ENCODE measurements at places on chromosomes 4 and X. TPM values are rescaled to one million over a fixed set of nuclear protein-coding genes. Genes with fewer than 3 reads are reported as not detected.
A peak's percentile ranks its signal among the peaks of the same experiment; 100 is the strongest.

The S100G gene
- total RNA-seq: not detected

The TRIM75 gene
- total RNA-seq: not detected

The ANXA3 gene
- total RNA-seq: 3.4 TPM

The TCP11X1 gene
- not detected for total RNA-seq

The CSAG1 gene
- total RNA-seq: not detected

The MAGEA8 gene
- total RNA-seq: not detected

The IQCM gene
- not detected for total RNA-seq

The CBR4 gene
- total RNA-seq: 41.5 TPM

The TAF7L gene
- not detected for total RNA-seq

The SMPX gene
- total RNA-seq: not detected

The GPR78 gene
- not detected for total RNA-seq

- DNase-seq: no peak
Observed at GRCh38 chrX:52983321-52984000, 25.1 kb upstream of the FAM156A start.

DNA sequence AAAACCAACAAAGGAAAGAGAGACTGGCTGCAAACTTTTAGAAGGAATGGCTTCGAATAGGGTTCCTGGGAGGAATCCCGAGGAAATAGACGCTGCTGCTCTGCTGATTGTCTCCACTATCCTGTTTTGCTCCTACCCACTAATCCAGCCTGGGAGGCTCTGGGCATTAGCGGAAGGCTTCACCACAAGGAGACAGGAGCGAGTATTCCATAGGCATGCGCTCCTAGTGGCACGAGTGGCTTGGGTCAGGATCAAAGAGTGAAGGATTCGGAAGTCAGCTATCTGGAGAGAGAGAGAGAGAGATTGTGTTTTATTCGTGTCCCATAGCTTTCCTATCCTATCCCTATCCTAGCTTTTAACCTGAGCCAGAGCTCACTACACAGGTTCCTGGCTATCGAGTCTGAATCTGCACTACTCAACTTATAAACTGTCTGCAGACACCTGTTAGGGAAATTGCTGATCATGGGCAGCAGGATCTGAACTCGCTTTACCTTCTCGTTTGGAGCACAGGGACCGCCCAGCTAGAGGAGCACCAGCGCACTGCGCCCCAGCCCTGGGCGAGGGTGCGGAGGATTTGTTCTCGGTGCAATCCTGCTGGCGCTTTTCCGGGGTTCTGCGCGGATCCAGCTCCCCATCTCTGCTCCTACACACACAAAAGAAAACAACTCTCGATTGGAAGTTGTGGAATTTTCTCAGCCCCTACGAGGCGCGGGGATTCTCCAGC lies 740 bp upstream of the NPY2R start:
- DNase-seq: no peak

GRCh38 chrX:70033348-70034051 lies 16.2 kb downstream of the AWAT2 start:
- DNase-seq: no peak

- no peak for DNase-seq
Observed at GRCh38 chrX:134997646-134998045, 6.9 kb downstream of the SMIM10 start.

GRCh38 chr4:151745481-151746231 lies 15.2 kb downstream of the GATB start:
- no peak for DNase-seq

DNA sequence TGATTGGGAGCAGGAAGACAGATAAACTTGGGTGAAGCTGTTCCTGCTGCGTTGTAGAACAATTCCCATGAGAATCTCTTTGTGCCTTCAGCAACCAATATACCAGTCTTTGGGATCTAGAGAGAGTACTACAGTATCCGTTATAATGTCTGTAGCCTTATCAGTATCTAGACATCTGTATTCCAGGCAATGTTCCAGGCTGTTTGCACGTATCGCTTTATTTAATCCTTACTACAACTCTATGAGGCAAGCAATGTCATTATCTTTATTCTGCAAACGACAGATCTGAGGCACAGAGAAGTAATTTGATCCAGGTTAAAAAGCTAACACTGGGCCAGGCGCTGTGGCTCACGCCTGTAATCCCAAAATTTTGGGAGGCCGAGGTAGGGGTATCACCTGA lies 251.6 kb downstream of the ARHGAP24 start:
- DNase-seq: no peak

- no peak for DNase-seq
Observed at GRCh38 chrX:131359611-131360010, 70.5 kb upstream of the IGSF1 start.

DNA sequence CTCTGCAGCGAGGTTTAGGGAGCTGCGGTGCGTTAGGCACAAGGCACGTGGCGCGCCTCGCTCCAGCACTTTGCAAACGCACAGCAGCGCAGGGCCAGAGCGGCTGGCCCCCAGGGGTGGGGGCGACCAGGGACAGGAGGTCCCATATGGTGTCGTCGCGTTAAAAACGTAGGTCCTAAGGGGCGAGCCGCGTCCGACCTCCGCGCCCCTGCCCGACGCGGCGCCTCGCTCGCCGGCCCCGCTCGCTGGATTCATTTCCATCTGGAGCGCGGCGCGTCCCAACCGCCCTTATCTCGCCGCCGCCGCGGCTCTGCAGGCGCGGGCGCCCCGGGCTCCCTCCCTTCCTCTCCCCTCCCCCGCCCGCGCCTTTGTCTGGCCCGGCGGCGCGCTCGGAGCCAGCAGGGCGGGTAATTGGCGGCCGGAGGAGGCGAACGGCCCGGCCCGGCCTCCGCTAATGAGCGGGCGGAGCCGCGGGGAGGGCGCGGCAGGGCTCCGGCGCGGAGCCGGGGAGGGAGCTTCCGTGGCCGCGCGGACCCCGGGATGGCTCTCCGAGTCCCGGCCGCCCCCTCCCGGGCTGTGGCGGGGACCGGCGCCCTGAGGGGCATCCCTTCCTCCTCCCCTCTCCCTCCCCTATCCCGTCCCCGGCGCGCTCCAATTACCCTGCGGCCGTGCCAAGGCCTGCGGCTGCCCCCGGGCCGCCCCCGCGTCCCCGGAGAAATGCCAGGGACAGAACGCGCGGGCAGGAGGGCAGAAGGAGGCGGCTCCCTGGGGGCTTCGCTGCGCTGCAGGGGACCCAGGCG lies 409.0 kb downstream of the BCOR start:
- peak; percentile 64 for DNase-seq

- DNase-seq: no peak
Observed at GRCh38 chr4:153023692-153024394, 87.7 kb downstream of the FHDC1 start.

GRCh38 chr4:24831637-24832036 lies 36.3 kb downstream of the SOD3 start:
- DNase-seq: no peak

DNA sequence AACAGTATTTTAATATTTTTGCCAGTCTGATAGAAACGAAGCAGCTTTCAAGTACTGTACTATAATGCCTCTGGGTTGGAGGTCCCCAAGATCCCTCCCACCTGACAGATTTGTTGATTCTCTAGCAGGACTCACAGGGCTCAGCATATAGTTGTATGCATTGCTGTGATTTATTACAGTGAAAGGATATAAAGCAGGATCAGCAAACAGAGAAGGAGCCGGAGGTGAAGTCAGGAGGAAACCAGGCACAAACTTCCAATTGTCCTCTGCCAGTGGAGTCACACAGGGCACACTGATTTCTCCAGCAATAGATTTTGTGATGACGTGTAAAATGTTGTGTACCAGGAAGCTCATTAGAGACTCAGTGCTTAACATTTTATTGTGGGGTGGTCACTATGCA lies 19.0 kb downstream of the USP53 start:
- no peak for DNase-seq

DNA sequence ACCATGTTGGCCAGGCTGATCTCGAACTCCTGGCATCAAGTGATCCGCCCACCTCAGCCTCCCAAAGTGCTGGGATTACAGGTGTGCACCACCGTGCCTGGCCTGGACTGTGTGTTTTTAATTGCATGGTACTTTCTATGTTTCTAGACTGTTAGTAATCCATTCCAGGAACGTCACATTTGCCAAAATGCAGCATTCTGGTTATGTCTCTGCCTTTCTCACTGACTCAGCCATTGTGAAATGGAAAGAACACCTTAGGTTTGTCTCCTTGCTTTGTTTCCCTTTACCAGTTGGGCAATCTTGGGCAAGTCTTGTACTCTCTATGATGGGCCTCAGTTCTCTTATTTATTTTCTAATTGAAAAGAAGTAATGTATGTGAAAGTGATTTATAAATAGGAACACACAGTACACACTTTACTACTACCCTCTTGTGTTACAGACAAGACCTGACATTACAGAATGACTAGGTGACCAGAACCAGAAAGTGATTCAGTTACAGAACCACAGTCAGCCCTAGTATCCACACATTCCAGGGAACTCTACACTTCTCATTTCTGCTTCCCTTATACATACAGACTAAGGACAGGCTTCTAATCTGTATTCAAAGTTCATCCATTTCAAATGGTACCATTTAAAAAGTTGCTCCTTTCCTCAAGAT lies 187.1 kb downstream of the MGST2 start:
- no peak for DNase-seq

GRCh38 chr4:146098978-146099377 lies 76.5 kb upstream of the LSM6 start:
- no peak for DNase-seq

- no peak for DNase-seq
Observed at GRCh38 chr4:118760493-118760892, 75.3 kb downstream of the METTL14 start.

DNA sequence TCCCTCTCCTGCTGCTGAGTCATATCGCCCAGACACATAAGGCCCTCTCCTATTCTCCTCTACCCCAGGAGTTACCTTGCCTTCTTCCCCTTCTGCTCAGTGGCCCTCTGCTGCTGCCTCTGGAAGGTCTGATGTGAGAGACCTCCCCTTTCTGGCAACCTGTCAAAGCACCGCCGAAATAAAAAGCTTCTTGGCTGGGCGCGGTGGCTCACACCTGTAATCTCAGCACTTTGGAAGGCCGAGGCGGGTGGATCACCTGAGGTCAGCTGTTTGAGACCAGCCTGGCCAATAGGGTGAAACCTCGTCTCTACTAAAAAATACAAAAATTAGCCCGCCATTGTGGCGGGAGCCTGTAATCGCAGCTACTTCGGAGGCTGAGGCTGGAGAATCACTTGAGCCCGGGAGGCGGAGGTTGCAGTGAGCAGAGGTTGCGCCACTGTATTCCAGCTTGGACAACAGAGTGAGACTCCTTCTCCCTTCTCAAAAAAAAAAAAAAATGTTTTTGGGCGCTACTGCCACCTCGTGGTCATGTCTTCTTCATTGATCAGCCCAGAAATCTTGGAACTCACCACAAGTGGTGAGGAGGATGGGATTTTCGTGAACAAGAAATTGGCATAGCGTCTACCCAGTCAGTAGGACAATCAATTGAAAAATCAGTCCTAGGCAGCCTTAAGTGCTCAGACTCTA lies 8.6 kb upstream of the ZXDA start:
- no peak for DNase-seq

DNA sequence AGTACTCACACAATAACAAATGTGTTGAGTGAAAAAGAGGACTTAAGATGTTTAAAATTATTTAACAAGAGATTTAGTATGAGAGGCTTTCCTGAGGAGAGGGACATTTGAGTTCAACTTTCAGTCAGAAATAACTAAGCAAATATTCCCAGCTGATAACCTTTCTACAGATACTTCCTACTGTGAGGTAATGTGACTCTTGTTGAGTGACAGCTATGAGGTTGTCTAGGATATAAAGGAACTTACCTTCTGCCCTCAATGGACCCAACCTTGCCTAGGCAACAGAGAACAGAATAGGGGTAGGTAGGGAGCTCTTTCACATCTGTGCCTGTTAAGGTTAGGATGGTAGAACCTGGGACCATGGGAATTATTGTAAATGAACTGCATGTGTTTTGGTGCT lies 54.7 kb downstream of the GLUD2 start:
- DNase-seq: no peak

DNA sequence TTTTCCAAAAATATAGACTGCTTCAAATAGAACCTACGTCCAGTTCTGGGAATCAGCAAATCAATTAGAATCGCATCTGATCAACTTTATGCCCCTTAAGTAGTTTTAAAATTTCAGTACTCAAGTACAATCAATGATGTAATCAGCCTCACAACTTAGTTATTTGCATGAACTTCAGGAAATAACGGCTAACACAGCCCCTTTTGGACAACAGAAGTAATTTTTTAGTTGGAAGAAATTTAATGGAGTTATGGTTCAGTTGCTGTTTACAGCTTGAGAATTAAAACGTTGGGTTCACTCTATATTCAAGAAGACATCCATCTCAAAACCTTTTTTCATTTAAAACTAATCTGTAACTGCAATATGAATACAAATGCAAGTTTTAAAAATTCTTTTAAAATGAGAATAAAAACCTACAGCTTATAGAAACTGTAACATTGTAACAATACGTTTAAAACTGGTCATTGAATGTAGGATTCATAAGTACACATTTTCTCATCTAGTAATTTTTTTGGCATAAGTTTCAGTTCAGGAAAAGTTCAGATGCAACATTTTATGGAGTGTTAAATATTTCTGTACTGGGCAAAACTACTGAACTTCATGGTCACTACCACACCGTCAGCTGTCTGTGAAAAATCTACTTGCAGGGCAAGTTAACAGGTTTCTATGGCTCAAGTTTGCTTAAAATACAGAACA lies 956 bp downstream of the TAPT1 start:
- DNase-seq: no peak

- no peak for DNase-seq
Observed at GRCh38 chrX:150502979-150503897, 65.2 kb upstream of the MTM1 start.

GRCh38 chr4:119833611-119834010 lies 205.0 kb upstream of the PDE5A start:
- no peak for DNase-seq

GRCh38 chrX:6363188-6363587 lies 134.5 kb upstream of the NLGN4X start:
- DNase-seq: no peak

GRCh38 chr4:45578874-45579273 lies 545.0 kb downstream of the GABRG1 start:
- DNase-seq: no peak

DNA sequence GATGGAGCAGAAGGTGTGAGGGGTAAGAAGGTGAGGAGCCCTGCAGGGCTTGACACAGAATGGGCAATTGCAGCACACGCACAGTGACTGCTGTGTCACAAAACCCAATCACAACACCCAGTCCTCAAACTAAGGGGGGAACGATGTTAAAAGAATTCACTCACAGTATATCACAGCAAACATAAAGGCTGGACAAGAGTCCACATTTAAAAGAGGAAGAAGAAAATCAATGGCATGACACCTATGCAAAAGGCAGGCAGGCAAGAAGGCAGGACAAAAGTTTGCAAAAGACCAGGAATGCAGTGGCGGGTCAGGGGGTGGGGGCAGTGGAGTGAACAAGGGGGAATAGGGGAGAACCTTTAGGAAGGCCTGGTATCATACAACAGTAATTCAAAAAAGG lies 77.7 kb downstream of the CDS1 start:
- DNase-seq: no peak

DNA sequence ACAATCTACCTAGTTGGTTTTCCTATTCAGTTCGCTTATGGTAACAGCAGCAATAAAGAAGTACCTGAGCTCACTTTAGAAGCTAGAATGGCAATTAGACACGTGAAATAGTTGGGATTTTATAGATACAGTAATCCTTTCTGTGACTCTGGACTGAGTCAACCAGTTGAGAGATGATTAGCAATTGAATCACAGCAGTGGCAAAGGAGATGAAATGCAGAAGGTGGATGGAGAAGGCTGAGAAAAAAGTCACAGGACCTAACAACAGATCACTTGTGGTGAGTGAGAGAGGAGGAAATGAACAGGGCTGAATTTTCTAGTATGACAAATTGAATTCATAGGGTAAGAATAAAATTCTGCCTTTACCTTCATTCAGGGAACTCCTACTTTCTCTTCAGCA lies 197.1 kb upstream of the MAGEB18 start:
- no peak for DNase-seq

- DNase-seq: no peak
Observed at GRCh38 chr4:41632481-41633073, 94.6 kb downstream of the LIMCH1 start.
